ENCODE measurements at places on chromosomes 6 and 20.

DNA sequence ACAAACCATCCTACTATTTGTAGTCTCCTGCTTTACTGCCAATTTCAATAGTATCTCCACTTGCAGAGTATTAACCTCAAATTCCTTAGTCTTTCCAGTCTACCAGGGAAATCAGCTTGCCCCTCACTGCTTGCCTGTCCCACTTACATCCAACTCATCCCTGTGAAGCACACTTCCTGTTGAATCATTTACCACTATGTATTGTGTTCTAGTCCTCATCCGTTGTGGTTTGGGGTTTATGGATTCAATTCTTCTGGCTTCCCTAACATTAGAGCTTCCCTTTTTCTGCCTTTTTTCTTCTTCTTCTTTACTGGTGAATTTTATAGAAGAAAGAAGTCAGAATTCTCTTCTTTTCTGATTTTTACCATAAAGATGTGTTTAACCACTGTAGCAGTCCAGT, 5.1 kb upstream of the TXLNB start:
- peak; percentile 50 for DNase-seq
- no peak overlapping the region for H3K4me3 ChIP-seq
- 0 out of 2 replicates have a peak, but pooled peaks cover 4% of the 10 kb centered on the region for H3K36me3 ChIP-seq
- 0 out of 2 replicates have a peak, but pooled peaks cover 2% of the 10 kb centered on the region for H3K27me3 ChIP-seq

GRCh38 chr6:121533321-121533841, 97.9 kb downstream of the GJA1 start:
- no peaks in the 10 kb centered on the region for H3K27me3 ChIP-seq
- H3K27ac ChIP-seq, result no peak overlapping the region
- no peak for DNase-seq
- peaks cover 6% of the 10 kb centered on the region for H3K4me1 ChIP-seq
- H3K36me3 ChIP-seq, result no peaks in the 10 kb centered on the region
- H3K4me3 ChIP-seq, result no peak overlapping the region

GRCh38 chr6:14924126-14925024, 321.5 kb upstream of the JARID2 start:
- H3K27ac ChIP-seq, result no peak overlapping the region
- H3K4me1 ChIP-seq, result peaks cover 20% of the 10 kb centered on the region
- DNase-seq, result no peak
- no peaks in the 10 kb centered on the region for H3K36me3 ChIP-seq
- H3K27me3 ChIP-seq, result peaks cover 10% of the 10 kb centered on the region

GRCh38 chr6:6559994-6560570, 28.4 kb upstream of the LY86 start:
- H3K4me3 ChIP-seq, result no peak overlapping the region
- H3K27ac ChIP-seq, result no peak overlapping the region
- H3K27me3 ChIP-seq, result peaks cover 3% of the 10 kb centered on the region
- H3K4me1 ChIP-seq, result no peaks in the 10 kb centered on the region
- no peak for DNase-seq
- no peaks in the 10 kb centered on the region for H3K36me3 ChIP-seq

- H3K4me1 ChIP-seq, result peaks cover 25% of the 10 kb centered on the region
- H3K36me3 ChIP-seq, result no peaks in the 10 kb centered on the region
- no peak for DNase-seq
- H3K4me3 ChIP-seq, result no peak overlapping the region
Measured at GRCh38 chr6:107709341-107709740, 114.8 kb downstream of the SCML4 start.

- H3K4me3 ChIP-seq, result no peak overlapping the region
- H3K4me1 ChIP-seq, result peaks cover 10% of the 10 kb centered on the region
- DNase-seq, result no peak
Measured at GRCh38 chr20:44002861-44003260, 88.2 kb downstream of the TOX2 start.

GRCh38 chr6:112253841-112254816, at the start of gene LAMA4:
LAMA4 (minus strand) TSS chr6:112254567; CDS start chr6:112254150, 417 bp downstream.
- peaks cover 23% of the 10 kb centered on the region for H3K36me3 ChIP-seq
- H3K27ac ChIP-seq, result peak within 1 kb of the TSS; percentile 89
- H3K4me1 ChIP-seq, result peaks cover 63% of the 10 kb centered on the region
- H3K27me3 ChIP-seq, result no peaks in the 10 kb centered on the region
- peak within 1 kb of the TSS; percentile 91 for H3K4me3 ChIP-seq

DNA sequence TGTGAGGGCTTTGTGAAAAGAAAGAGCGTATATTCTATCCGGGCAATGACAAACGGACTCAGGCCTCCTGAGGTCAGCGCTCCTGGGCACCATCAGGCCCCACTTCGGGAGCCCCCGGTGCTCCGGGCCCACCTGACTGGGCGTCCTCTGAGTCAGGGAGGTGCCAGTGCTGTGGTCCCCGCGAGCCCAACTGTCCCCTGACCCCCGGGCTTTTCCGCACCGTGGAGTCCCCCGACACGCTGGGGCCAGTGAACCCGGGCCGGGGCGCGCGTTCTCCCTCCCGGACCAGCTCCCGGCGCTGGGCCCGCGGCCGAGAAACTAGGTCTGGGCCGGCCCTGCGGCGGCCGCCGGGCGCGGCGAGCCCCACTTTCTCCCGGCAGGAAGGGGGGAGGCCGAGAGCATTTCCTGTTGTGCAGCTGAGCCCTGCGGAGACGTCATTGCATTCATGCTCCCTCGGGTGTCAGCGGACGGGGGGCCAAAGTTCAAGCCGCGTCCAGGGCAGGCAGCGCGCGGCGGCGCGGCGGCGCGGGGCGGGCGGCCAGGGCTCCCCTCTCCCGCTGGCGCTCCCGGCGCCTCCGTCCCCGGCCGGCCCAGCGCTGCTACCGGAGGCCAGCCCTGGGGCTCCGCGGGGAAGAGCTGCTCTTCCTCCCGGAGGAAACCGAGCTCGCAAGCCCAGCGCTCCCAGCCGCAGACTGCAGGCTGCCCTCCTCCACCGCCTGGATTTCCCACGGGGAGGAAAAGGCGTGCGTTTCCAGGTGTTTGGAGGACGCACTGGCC, 18.3 kb downstream of the HIVEP2 start:
- no peaks in the 10 kb centered on the region for H3K27me3 ChIP-seq
- peaks cover 53% of the 10 kb centered on the region for H3K4me1 ChIP-seq
- no peaks in the 10 kb centered on the region for H3K36me3 ChIP-seq
- peak overlapping the region; percentile 94 for H3K27ac ChIP-seq

- DNase-seq, result no peak
- peaks cover 27% of the 10 kb centered on the region for H3K36me3 ChIP-seq
- peaks cover 48% of the 10 kb centered on the region for H3K4me1 ChIP-seq
- peaks cover 22% of the 10 kb centered on the region for H3K27me3 ChIP-seq
- peak overlapping the region; percentile 86 for H3K27ac ChIP-seq
- H3K4me3 ChIP-seq, result peak overlapping the region; percentile 81
Measured at GRCh38 chr20:17681726-17682102, 328 bp downstream of the RRBP1 start.

GRCh38 chr6:13177664-13178063, 150.7 kb downstream of the TBC1D7 start:
- no peak overlapping the region for H3K27ac ChIP-seq
- no peaks in the 10 kb centered on the region for H3K4me1 ChIP-seq
- no peak overlapping the region for H3K4me3 ChIP-seq
- no peak for DNase-seq
- H3K36me3 ChIP-seq, result no peaks in the 10 kb centered on the region

- no peak overlapping the region for H3K27ac ChIP-seq
- H3K4me3 ChIP-seq, result no peak overlapping the region
- H3K36me3 ChIP-seq, result peaks cover 5% of the 10 kb centered on the region
- no peak for DNase-seq
- H3K27me3 ChIP-seq, result no peaks in the 10 kb centered on the region
Measured at GRCh38 chr6:161163466-161164181, 110.2 kb downstream of the AGPAT4 start.

GRCh38 chr6:131387562-131388447, 185.2 kb upstream of the ARG1 start:
- peaks cover 29% of the 10 kb centered on the region for H3K27me3 ChIP-seq
- H3K36me3 ChIP-seq, result no peaks in the 10 kb centered on the region
- DNase-seq, result no peak
- H3K27ac ChIP-seq, result no peak overlapping the region

GRCh38 chr6:17042422-17043147, 59.3 kb upstream of the STMND1 start:
- peak overlapping the region; percentile 82 for H3K27ac ChIP-seq
- H3K4me1 ChIP-seq, result peaks cover 64% of the 10 kb centered on the region
- peaks cover 4% of the 10 kb centered on the region for H3K36me3 ChIP-seq
- H3K4me3 ChIP-seq, result peak overlapping the region; percentile 33
- peaks cover 2% of the 10 kb centered on the region for H3K27me3 ChIP-seq

DNA sequence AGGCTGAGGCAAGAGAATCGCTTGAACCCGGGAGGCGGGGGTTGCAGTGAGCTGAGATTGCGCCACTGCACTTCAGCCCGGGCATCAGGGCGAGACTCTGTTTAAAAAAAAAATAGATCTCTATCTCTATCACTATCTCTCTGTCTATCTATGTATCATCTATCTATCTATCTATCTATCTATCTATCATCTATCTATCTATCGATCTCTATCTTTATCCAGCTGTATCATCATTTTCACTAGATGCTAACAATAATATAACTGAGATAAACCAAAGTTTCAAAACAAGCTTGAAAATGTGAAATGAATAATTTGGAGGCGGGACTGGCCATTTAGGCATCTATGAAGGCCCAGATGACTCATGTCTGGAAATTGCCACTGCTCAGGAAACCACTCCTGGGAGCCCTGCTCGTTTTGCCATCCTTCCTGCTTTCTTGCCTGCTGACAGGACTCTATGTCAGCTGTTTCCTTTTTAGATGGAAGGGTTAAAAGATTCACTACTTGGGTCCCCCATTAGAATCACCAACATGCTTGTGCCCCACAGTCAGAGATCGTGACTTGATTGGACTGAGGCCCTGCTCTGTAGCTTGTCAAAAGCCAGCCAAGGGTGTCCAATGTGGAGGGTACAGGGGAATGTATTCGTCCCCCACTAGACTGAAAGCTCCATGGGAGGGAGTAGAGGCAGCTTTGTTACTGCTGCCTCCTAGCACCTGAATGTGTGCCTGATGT, 61.7 kb downstream of the UTRN start:
- DNase-seq, result peak; percentile 57
- H3K27ac ChIP-seq, result peak overlapping the region; percentile 81
- no peaks in the 10 kb centered on the region for H3K27me3 ChIP-seq
- H3K4me3 ChIP-seq, result peak overlapping the region; percentile 66

DNA sequence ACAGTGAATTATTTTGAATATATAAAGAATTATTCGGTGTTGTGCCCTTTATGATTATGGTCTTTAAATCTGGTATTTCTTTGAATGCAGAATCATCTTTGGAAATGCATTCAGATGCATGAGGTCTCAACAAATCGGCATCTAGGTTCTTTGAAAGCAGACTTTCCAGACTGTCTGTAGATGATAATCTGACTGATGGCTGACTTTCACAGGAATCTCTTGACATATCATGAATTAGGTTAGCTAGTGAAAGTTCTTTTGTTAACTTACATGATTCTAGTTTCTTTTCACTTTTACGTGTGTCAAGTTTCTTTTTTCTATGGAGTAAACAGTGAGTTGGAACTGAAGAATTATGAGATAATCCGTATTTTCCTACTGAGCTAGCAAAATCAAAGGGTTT, 17.1 kb downstream of the HBS1L start:
- DNase-seq, result no peak
- no peak overlapping the region for H3K27ac ChIP-seq
- H3K4me3 ChIP-seq, result no peak overlapping the region
- H3K36me3 ChIP-seq, result peaks cover 15% of the 10 kb centered on the region

DNA sequence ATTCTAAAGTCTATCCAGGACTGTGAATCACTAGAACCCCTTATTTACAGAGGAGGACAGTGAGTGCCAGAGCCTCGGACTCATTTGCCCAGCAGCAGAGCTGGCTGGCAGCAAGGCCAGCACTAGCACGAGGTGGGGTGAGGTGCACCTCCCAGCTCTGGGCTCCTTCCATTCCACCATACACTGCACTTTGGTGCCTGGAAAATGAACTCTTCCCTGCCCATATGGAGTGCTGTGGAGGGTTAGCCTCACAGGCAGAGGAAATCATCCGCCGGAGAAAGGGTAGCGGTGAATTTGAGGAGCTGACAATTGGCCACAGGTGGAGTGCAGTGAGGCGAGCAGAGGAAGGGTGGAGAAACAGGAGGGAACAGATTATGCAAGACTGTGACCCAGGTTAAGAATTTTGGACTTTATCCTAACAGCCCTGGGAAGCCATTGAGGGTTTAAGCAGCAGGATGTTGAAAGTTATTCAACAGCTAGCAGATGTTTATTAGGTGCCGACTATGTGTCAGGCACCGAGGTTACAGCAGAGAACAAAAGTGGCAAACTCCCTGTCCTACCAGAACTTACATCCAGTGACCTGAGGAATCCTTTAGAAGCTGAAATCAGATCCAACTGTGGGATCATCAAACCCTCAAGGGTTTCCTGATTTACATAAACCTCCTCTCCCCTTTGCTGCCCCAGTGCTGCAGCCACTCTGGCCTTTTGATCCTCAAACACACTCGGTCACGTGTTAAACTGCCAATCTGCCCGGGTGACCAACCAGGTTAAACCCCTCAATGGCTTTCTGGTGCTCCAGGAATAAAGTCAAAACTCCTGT, 6.2 kb downstream of the TRIM26 start:
- peak; percentile 20 for DNase-seq
- H3K27me3 ChIP-seq, result peaks cover 2% of the 10 kb centered on the region
- peaks cover 57% of the 10 kb centered on the region for H3K4me1 ChIP-seq
- H3K27ac ChIP-seq, result peak overlapping the region; percentile 64
- H3K36me3 ChIP-seq, result no peaks in the 10 kb centered on the region

- no peak for DNase-seq
- H3K4me1 ChIP-seq, result peaks cover 11% of the 10 kb centered on the region
- H3K4me3 ChIP-seq, result no peak overlapping the region
- no peaks in the 10 kb centered on the region for H3K36me3 ChIP-seq
Measured at GRCh38 chr6:44829836-44830235, 442.3 kb downstream of the CDC5L start.

GRCh38 chr6:4587171-4587570, 189.0 kb upstream of the CDYL start:
- no peaks in the 10 kb centered on the region for H3K27me3 ChIP-seq
- H3K36me3 ChIP-seq, result 0 out of 2 replicates have a peak, but pooled peaks cover 3% of the 10 kb centered on the region
- no peak overlapping the region for H3K27ac ChIP-seq
- H3K4me3 ChIP-seq, result no peak overlapping the region
- DNase-seq, result no peak

GRCh38 chr6:123316733-123317323, 319.9 kb downstream of the TRDN start:
- H3K36me3 ChIP-seq, result no peaks in the 10 kb centered on the region
- H3K27ac ChIP-seq, result no peak overlapping the region
- H3K27me3 ChIP-seq, result no peaks in the 10 kb centered on the region
- DNase-seq, result no peak
- H3K4me3 ChIP-seq, result no peak overlapping the region

- H3K4me3 ChIP-seq, result no peak overlapping the region
- H3K27ac ChIP-seq, result no peak overlapping the region
- H3K4me1 ChIP-seq, result peaks cover 13% of the 10 kb centered on the region
- H3K27me3 ChIP-seq, result no peaks in the 10 kb centered on the region
Measured at GRCh38 chr20:13510837-13511488, 127.8 kb downstream of the TASP1 start.

- no peak for DNase-seq
- no peak overlapping the region for H3K4me3 ChIP-seq
- peaks cover 10% of the 10 kb centered on the region for H3K4me1 ChIP-seq
- H3K27ac ChIP-seq, result no peak overlapping the region
Measured at GRCh38 chr6:12704946-12705345, 11.6 kb upstream of the PHACTR1 start.

GRCh38 chr20:1831606-1832005, 63.6 kb upstream of the SIRPA start:
- H3K4me1 ChIP-seq, result peaks cover 48% of the 10 kb centered on the region
- H3K4me3 ChIP-seq, result no peak overlapping the region
- no peak overlapping the region for H3K27ac ChIP-seq
- DNase-seq, result no peak
- H3K36me3 ChIP-seq, result no peaks in the 10 kb centered on the region
- peaks cover 3% of the 10 kb centered on the region for H3K27me3 ChIP-seq

- peaks cover 34% of the 10 kb centered on the region for H3K4me1 ChIP-seq
- H3K4me3 ChIP-seq, result no peak overlapping the region
- no peaks in the 10 kb centered on the region for H3K27me3 ChIP-seq
- no peaks in the 10 kb centered on the region for H3K36me3 ChIP-seq
- no peak overlapping the region for H3K27ac ChIP-seq
Measured at GRCh38 chr20:2289475-2289874, 6.3 kb upstream of the TGM3 start.
